ENCODE measurements at places on chromosomes 6 and 20.

DNA sequence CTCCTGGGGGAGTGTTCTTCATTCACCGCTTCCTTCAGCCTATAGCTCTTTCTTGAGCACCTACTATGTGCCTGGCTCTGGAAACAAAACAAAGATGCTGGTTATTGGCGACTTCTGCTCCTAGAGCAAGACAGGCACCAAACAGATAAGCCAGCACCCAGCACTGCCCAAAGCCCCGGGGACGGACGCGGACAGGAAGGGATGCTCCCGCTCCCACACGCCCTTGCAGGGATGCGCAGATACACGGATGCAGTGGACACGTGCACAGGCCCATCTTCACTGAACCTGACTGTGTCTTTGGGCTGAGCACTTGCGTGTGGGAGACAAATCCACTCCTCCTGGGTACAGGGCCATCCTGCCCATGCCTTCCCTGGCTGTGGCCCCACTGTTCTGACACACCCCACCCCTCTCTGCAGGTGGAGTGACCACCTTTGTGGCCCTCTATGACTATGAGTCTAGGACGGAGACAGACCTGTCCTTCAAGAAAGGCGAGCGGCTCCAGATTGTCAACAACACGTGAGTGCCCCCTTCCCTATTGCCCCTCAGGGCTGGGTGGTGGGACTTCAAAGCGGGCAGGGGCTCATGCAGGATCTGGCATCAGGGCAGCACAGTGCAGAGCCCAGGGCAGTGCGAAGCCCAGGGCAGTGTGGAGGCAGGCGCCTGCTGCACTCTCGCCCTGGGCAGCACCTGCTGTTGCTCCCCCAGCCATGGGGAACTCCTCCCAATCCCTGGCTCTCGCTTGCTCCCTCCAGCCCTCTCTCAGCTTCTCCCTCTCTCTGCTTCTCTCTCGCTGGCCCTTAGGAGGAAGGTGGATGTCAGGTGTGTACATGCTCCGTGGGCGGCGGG lies 39.9 kb downstream of the SRC start:
- no peak for DNase-seq

GRCh38 chr6:148530976-148531375 lies 188.3 kb downstream of the SASH1 start:
- DNase-seq, result no peak

DNA sequence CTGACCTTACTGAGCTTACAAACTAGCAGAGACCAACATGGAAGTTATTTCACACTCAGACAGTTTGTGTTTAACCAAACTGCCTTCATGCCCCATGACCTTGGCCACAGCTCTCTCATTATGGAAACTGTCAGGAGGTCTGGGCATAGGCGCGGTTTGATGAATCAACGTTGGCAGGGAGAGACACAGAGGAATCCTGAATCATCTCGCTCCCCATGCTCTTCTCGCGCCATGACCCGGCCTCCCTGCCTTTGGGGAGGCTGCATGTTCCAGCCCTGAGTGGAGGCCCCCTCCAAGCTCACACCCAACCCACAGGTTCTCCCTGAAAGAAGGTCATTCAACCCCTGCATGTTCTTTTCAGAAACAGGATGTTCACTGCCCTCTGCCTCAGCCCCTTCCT lies 15.9 kb upstream of the GDAP1L1 start:
- DNase-seq, result no peak

- peak; percentile 89 for DNase-seq
These were observed 4.4 kb upstream of the IFNGR1 start for GRCh38 chr6:137223370-137224131.

DNA sequence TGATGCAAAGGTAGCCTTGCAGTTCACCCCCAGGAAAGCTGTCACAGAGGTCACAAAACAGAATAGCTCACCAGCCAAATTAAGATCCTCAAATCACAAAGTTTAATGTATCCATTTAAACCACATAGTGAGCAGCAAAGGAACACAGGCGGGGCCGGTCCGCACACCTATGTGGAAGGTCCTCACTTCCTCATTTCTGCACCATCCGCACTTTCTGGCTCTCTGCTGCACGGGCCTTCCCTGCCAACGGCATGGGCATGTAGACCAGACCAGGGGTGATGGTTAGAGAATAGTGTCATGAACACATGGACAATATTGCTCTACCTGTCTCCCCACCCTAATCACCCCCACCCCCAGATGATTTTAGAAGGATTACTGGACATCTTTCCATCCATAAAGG lies 12.1 kb upstream of the TBXT start:
- DNase-seq, result no peak

- DNase-seq, result no peak
These were observed 52.5 kb upstream of the E2F3 start for GRCh38 chr6:20349225-20349624.

GRCh38 chr6:32105433-32105832 lies 3.7 kb downstream of the TNXB start:
- no peak for DNase-seq

- DNase-seq, result no peak
These were observed 276.6 kb downstream of the CLIC5 start for GRCh38 chr6:45739058-45739457.

- DNase-seq, result no peak
These were observed 70.7 kb downstream of the GFRAL start for GRCh38 chr6:55397986-55398385.

DNA sequence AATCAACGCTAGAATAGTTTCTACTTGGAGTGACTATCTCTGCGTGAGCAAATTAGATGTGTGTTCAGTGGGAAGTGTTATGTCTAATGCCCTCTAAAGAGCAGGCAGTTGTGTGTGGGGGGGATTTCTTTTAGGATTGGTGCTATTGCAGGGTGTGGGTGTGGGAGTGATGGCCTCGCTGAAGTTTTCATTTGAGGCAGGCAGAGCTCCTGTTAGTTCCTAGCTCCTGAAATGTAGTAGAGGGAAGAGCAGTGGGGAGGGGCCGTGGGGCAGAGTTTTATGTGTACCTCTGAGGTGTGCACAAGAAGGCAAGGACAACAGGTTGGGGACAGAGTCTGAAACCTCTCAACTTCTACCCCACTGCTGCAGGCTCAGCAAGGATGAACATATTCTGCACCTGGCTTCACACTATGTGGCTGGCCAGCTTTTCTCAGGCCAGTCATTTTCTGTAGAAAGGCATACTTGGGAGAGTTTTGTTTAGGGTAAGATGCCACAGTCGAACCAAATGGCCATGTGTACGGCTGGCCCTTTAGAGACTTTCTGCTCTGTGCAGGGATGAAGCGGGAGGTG lies 229.2 kb upstream of the SUPT3H start:
- DNase-seq, result no peak

- DNase-seq, result no peak
These were observed 19.9 kb downstream of the TREML4 start for GRCh38 chr6:41247882-41248705.

- DNase-seq, result peak; percentile 88
These were observed 19.9 kb downstream of the SLC13A3 start for GRCh38 chr20:46631212-46631869.

DNA sequence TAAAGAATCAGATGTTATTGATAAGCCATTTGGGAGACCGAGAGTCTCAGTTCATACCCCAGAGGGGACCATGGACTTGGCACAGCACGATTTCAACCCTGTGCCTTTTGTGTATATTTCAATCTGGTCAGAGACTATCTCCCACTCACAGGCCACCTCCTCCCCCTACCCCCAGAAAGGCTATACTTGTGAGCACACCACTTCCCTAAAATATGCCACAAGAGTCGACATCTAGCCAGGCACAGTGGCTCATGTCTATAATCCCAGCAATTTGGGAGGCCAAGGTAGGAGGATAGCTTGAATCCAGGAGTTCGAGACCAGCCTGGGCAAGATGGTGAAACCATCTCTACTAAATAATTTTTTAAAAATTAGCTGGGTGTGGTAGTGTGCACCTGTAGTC lies 13.6 kb upstream of the TCF15 start:
- no peak for DNase-seq

DNA sequence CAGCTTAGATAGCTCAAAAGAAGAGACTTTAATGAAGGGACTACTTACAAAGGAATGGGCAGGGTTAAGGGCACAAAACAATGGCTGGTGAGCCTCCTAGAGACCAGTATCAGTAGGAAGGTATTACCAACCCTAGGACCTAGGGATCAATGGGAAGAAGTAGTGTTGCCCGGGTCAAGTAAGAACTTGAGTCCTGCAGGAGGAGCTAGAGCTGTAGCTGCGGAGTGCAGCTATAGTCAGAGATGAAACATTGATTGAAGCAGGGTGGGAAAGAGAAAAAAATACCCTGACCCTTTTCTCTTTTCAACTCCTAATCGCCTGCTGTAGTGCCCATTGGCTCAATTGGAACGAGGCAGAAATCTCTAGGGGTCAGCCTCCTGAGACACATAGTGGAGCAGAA lies 144.0 kb downstream of the FLRT3 start:
- DNase-seq, result no peak

DNA sequence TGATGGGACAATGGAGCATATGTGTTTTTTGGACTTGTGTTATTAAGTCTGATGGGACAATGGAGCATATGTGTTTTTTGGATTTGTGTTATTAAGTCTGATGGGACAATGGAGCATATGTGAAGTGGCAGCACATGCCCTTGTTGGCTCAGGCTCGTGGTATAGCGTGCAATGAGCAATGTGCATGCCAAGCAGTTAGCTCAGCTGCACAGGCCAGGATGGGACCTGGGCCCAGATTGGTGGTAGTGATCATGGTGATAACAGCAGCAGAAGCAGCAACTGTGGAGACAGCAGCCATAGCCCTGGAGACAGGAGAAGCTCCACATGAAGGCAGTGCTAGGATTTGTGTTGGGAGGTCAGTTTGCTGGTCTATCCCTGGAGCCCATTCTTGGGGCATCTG lies 61.1 kb downstream of the IL20RA start:
- no peak for DNase-seq

DNA sequence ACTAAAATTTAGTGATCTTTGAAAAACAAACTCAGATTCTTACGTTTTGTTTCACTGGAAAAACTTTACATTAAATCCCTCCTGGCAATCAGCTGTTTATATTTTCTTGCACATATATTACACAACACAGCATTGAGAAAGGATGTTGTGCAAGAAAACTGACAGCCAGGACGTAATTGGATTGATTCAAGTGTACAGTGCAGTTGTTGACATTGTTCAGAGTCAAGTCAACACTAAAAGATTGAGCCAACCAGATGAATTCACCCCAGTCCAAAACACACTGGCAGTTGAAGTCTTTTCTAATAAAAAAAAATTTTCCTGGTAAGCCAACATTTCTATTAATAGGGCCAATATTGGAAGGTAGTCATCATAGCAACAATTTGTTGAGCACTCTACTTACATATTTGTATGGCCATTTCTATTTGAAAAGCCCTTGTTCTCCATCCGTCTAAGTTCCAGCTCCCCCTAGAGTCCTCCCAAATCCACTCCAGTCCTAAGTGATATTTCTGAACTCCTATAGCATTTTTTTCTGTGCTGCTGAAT lies 20.9 kb upstream of the VNN1 start:
- DNase-seq, result peak; percentile 49

- no peak for DNase-seq
These were observed 88.1 kb downstream of the GMPR start for GRCh38 chr6:16326531-16326930.

GRCh38 chr6:100185615-100186014 lies 191.6 kb upstream of the MCHR2 start:
- no peak for DNase-seq

DNA sequence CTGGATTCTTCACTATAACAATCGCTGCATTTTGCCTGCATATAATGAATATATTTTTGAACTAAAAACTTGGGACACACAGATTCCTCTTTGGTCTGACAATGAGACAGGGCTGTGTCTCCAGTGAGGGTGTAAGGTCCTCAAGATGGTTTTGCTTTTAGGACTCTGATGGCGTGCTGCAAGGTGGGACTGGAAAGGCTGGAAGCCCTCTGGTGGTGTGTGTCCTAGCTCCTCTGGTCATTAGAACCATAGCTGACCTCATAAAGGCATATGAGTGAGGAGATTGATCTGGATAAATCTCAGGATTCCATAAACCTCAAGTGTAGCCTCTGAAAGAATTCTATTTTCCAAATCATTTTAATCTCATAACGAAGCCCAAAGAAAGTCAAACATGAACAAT lies 108.4 kb upstream of the ASF1A start:
- DNase-seq, result no peak

DNA sequence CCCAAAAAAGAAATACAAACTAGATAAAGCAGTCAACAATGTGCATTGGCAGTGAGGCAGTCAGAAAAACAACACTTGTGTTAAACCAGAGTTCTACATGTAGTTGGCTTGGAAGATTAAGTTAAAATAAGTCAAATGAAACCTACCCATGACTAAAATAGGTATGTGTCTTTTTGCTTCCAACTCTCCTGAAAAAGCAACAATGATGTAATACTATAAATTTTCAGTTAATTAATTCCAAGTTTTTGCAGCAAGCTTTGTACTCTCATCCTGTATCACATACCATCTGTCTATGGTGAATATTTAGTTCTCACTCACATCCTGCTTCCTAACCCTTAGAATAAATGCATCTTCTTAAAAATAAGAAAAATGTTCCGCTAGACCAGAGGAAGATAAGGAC lies 261.5 kb downstream of the KIF16B start:
- no peak for DNase-seq

DNA sequence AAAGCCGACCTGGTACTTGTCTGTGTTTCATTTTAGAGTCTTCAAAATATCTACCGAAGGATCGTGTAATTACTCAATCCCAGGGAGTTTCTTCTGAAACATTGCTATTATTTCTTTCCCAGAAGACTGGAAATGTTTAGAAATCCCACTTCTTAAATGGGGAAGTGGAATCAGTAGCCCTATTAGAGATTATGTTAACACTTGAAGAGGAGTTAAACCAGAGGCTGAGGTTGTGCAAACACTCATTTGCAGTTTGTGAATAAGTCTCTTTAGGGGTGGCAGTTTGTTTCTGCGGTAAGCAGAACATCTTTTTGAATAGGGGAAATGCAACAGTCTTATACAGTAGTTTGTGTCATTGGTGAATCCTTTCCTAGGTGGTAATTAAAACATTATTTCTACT lies 21.3 kb downstream of the DSP start:
- DNase-seq, result peak; percentile 17

GRCh38 chr6:27838945-27839625 lies 73.1 kb downstream of the OR2B2 start:
- DNase-seq, result no peak

DNA sequence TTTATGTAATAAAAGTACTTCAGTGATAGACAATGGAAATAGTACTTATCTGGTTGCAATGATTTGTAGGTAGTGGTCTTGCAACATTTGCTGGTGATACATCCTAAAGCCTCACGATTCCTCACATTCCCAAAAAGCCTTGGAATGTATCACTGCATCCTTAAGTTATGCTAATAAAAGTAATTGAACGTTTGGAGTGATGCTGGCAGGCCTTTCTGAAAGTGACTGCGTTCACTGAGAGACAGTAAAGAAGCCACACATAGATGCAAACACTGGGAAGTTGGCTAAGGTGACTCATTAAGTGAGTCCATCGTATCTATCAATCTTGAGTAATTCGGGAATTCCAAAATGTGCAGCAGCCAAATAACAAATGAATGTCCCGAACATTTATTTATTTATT lies 444.1 kb upstream of the SOX4 start:
- DNase-seq, result no peak

- DNase-seq, result no peak
These were observed 318.9 kb downstream of the CLIC5 start for GRCh38 chr6:45696738-45697137.

- DNase-seq, result no peak
These were observed 42.3 kb downstream of the NINL start for GRCh38 chr20:25543068-25543467.

- DNase-seq, result no peak
These were observed 90.4 kb downstream of the FARS2 start for GRCh38 chr6:5351552-5352210.

GRCh38 chr6:1393641-1394283 lies 4.4 kb downstream of the FOXF2 start:
- DNase-seq, result no peak

GRCh38 chr20:56868746-56869145 lies 239.6 kb downstream of the TFAP2C start:
- DNase-seq, result no peak
